Ureter (tissue), 1 donor: ENCODE measurements at places on chromosomes 5 and 9. TPM values are rescaled to one million over a fixed set of nuclear protein-coding genes. Genes with fewer than 3 reads are reported as not detected.

GRCh38 chr5:154384480-154385235 is 61.1 kb upstream of the SAP30L start:
- DNase-seq, result no peak

GRCh38 chr5:133356396-133356983 is 255.9 kb downstream of the FSTL4 start:
- DNase-seq, result no peak

GRCh38 chr5:42858687-42859086 is 47.0 kb upstream of the SELENOP start:
- no peak for DNase-seq

- DNase-seq, result no peak
Measured at GRCh38 chr5:169051351-169051750, 249.6 kb downstream of the SLIT3 start.

- DNase-seq, result no peak
Measured at GRCh38 chr5:123088031-123088805, 823 bp upstream of the PRDM6 start.

DNA sequence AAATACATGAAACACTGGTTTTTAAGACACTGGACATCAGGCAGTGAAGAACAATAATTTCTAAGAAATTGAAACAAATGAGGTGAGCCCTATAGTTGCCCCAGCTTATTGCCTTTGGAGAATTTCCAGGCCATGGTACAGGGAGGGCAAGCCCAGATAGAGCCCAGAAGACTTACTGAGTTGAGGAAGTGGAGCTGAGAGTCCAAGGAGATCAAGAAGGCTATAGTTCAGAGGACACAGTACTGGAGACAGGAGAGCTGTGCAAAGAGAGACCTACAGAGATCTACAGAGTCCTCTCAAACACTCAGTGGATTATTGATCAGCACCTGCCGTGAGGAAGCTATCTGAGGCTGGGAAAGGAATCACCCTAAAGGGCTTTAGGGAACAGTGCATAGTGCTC is 112.6 kb downstream of the GALNT10 start:
- DNase-seq, result no peak

DNA sequence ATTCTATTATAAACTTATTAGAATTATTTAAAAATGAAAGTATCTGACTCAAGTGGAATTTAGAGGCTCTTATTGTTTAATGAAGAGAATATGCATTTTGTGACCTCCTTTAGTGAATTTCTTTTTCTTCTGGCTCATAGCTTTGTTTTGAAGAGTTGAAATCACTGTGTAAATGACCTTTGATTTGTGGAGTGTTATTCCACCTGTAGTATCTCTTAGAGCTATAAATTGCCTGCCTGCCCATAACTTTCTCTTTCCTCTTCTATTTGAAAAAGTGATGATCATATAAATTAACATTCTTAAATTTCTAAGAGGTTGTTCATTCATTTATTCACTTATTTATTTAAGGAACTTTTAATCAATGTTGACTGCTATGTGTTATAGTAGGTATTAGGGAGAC is 16.1 kb downstream of the CSNK1G3 start:
- no peak for DNase-seq

GRCh38 chr5:8700222-8700621 is 831.3 kb downstream of the MTRR start:
- DNase-seq, result no peak

GRCh38 chr9:16328349-16328748 is 542.1 kb downstream of the BNC2 start:
- no peak for DNase-seq

GRCh38 chr5:95731571-95732554 is 727 bp downstream of the RHOBTB3 start:
- DNase-seq, result peak; percentile 58

DNA sequence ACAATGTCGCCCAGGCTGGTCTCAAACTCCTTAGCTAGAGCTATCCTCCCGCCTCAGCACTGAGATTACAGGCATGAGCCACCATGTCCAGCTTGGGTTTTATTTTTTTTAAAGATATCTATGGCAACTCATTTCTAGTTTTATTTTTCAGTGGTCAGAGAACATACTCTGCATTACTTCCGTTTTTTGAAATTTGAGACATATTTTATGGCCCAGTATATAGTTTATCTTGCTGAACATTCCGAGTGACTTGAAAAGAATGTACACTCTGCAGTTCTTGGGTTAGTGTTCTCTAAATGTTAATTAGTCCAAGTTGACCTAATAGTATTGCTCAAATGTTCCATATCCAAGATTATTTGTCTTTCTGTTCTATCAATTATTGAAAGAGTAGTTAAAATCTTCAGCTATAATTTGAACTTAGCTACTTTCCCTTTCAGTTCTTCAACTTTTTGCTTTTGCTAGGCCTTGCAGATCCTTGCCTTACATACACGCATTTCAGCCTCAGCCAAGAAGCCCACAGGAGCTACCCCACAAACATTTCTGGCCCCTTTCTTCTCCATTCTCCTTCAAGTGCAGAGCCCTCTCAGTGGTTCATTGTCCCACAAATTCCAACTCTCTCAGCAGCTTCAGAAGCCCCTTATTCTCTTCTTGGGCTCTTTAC is 22.3 kb upstream of the SNAPC3 start:
- no peak for DNase-seq

DNA sequence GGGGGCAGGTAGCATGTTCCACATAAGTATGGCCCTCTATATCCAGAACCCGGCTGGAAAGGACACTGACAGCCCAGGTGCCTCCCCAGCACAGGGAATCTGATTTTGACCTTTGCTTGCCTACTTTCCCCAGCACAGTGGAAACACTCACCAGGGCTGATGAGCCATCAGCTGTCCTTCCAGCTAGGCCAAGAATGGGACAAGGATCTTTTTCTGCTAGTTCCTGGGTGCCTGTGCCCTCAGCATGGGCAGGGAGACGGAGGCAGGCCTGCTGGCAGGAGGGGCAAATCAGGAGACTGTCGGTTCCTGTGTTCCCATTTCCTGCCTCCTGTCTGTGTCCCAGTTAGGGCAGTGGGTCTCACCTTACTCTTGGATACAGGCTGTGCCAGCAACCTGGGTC is 1.1 kb downstream of the CYFIP2 start:
- no peak for DNase-seq

DNA sequence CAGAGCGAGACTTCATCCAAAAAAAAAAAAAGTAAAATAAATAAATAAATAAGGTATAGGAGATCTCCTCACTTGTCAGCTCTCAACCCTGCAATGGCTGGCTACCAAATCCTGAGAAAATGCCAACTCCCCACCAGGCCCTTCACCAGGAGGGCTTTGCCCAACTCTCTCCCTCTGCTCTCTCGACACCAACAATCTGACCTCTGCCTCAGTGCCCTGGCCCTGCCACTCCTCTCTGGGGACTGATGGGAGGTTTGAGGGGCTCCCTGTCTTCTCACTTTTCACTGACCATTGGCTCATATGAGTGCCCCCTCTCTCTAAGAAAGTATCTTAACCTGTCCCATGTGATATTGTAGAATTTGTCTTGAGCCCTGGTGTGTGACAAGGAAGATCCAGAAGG is 52.6 kb upstream of the SH3PXD2B start:
- DNase-seq, result peak; percentile 27

- DNase-seq, result no peak
Measured at GRCh38 chr5:8577792-8578191, 708.8 kb downstream of the MTRR start.

DNA sequence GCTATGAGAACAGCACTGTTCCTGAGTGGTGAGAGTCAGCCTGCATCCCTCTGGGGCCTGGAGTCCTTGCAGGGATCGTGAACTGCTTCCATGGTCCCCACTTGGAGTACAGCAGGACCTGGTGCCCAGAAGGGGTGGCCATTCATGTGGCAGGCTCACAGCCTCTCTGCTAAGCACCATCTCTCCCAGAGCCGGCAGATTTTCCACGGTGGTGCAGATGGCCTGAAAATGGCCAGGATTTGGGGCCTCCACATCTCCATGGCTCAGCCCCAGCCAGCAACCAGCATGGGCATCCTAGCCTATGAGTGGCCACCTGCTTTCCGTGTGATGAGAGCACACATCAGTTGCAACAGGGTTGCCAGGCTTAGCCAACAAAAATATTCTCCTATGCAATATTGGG is 33.9 kb upstream of the SEMA4D start:
- DNase-seq, result no peak

DNA sequence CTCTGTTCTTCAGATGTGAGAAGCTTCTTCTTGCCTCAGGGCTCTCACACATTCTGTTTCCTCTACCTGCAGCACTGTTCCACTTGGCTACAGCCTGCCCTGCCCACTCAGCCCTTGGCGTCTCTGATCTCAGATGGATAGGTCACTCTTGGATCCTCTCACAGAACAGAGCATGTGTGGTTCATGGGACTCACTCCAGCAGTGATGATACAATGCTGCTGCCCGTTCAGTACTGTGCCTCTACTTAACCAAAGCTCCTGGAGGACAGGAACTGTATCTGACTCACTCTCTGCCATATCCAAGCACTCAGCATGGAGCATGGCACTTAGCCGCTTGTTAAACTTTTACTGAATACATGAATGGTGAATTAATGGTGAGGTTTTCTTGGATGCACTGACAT is 3.4 kb upstream of the SPINK4 start:
- DNase-seq, result no peak

WDR38 gene
- total RNA-seq, result not detected

FIBCD1 gene
- not detected for total RNA-seq

NR2F1 gene
- 64.4 TPM for total RNA-seq

OR13C5 gene
- not detected for total RNA-seq

LRRTM2 gene
- total RNA-seq, result not detected

C8G gene
- total RNA-seq, result 1.6 TPM
